ENCODE measurements at places on chromosomes 2 and 18. TPM values are rescaled to one million over a fixed set of nuclear protein-coding genes. Genes with fewer than 3 reads are reported as not detected.

The CHAC2 gene
- 1.6 TPM for total RNA-seq

The RAB11FIP5 gene
- total RNA-seq: 20.6 TPM

The HOXD3 gene
- total RNA-seq: 0.47 TPM

The SS18 gene
- 57.1 TPM for total RNA-seq

The CAPN14 gene
- 0.15 TPM for total RNA-seq

The GPR155 gene
- total RNA-seq: 6.2 TPM

The MFF gene
- total RNA-seq: 53.0 TPM

The SULT1C2 gene
- total RNA-seq: 1.2 TPM

The YES1 gene
- total RNA-seq: 42.0 TPM

The TTLL4 gene
- total RNA-seq: 30.0 TPM

The ANKRD30BL gene
- total RNA-seq: not detected

The RUFY4 gene
- not detected for total RNA-seq

The MEP1B gene
- total RNA-seq: not detected

The CCDC68 gene
- total RNA-seq: 20.2 TPM

The DSG4 gene
- not detected for total RNA-seq

The AMER3 gene
- total RNA-seq: not detected

The HOXD8 gene
- total RNA-seq: 2.3 TPM

The INHA gene
- total RNA-seq: not detected

The KCNIP3 gene
- total RNA-seq: 2.6 TPM

The SAG gene
- not detected for total RNA-seq

The CROCC2 gene
- total RNA-seq: 3.4 TPM

The OSBPL1A gene
- 50.6 TPM for total RNA-seq

The RASGRP3 gene
- total RNA-seq: 13.7 TPM

The CPLX4 gene
- not detected for total RNA-seq

The RESP18 gene
- total RNA-seq: not detected

The INHBB gene
- 5.2 TPM for total RNA-seq

The PRSS56 gene
- total RNA-seq: not detected

The LIMS1 gene
- 85.5 TPM for total RNA-seq

The XDH gene
- 0.27 TPM for total RNA-seq

The VWC2L gene
- not detected for total RNA-seq

The MARCHF4 gene
- total RNA-seq: 0.12 TPM

The ST8SIA3 gene
- total RNA-seq: not detected

The BIRC6 gene
- 88.3 TPM for total RNA-seq

The ICOS gene
- 3.0 TPM for total RNA-seq

The MAB21L4 gene
- 17.0 TPM for total RNA-seq

The CCL20 gene
- 1.6 TPM for total RNA-seq

All from lower lobe of right lung (tissue), 2 donors.